CD4-positive, alpha-beta T cell treated with Interleukin-17A for 4 hours (primary cell): ENCODE measurements at places on chromosomes 12 and 14.

DNA sequence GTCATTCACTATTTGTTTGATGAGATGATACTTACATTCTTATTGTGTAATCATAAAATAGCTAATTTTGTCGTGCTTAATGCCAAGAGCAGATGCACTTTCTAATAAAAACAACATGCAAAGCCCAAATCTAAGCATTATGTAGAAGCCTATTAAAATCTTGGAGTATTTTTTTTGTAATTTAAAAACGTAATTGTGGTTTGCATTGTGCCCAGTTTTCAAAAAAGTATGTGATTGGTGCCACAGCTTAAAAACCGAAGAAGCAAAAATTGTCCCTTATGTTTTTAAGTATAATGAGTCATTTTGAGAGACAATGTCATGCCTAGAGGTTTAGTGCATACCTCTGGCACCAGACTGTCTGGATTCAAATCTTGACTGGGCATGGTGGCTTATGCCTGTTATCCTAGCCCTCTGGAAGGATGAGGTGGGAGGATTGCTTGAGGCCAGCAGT, 464.8 kb upstream of the RGS6 start:
- no peak for DNase-seq

DNA sequence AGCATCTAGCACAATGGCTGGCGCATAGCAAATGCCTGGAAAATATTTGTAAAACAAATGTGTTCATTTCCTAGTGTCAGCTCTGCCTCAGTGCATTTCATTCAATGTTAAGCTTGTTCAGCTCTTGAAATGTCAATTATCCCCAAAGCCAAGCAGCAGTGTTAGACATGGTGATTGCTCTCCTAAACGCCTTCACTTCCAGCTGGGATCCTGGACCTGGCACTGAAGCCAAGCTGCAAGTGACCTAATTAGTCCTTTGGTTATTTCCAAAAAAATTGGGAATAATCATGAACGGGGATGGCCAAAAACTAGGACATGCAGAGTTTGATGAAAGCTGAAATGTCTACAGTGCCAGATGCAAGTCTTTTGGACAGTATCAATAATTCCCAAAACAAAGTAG, 54.9 kb upstream of the MDGA2 start:
- DNase-seq, result no peak

GRCh38 chr14:106141242-106142220, 615.1 kb downstream of the TMEM121 start:
- peak; percentile 60 for DNase-seq

- DNase-seq, result no peak
Observed at GRCh38 chr14:93669632-93670031, 118.7 kb downstream of the PRIMA1 start.

DNA sequence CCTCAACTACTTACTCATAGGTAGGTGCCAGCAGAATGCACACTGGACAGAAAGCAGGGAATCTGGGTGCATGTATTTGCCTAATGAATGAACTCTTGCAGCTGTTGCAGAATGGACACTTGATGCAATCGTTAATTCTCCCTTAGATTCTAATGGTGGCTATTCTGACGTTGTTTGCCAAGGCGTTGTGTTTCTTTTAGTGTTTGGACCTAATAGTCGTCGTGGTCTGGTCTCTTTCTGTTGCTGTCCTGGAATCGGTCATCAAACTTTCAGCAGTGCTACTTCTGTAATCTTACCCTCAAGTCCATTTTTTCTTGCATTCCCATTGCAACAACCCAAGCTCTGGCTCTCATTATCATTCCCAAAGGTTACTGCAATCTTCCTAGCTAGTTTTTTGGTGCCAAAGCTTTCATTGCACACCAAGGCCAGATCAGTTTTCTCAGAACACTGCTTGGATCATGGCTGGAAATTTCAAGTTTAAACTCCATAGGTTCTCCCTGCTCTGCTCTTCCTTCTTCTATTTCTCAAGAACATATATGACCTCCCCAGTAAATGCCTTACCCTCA, 31.3 kb downstream of the BMP4 start:
- DNase-seq, result no peak

DNA sequence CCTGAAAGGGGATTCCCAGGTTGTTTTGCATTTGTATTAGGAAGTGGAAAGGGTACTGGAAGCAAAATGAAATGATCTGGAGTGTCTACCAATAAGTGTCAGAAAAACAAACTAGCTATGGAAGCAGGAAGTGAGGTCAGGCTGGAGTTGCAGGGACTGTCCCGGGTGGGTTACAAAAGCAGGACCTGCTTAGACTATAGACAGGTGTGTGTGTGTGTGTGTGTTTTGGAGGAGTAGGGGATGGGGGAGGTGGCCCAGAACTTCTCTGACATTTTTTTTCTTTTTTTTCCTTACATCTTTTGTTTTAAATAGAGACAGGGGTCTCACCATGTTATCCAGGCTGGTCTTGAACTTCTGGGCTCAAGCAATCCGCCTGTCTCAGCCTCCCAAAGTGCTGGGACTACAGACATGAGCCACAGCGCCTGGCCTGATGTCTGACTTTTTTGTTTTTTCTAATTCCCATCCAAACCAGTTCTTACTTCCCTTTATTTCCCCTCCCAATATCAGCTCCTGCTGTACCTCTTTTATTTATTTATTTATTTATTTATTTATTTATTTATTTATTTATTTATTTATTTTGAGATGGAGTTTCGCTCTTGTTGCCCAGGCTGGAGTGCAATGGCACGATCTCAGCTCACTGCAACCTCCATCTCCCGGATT, 512 bp upstream of the RND1 start:
- no peak for DNase-seq
